Stimulated activated CD8-positive, alpha-beta memory T cell treated with anti-CD3 and anti-CD28 coated beads, Interleukin-12 subunit alpha, Interleukin-12 subunit beta, amount 100 ng/mL, for 4 hours (primary cell): ENCODE measurements at places on chromosomes 6 and 20.

GRCh38 chr6:118708055-118708454 lies 56.7 kb upstream of the CEP85L start:
- no peak for DNase-seq

GRCh38 chr6:3812596-3812995 lies 36.6 kb upstream of the FAM50B start:
- no peak for DNase-seq

GRCh38 chr20:19449051-19449450 lies 236.6 kb downstream of the SLC24A3 start:
- no peak for DNase-seq

- no peak for DNase-seq
Measured at GRCh38 chr6:114053791-114054190, 82.8 kb upstream of the HDAC2 start.

- no peak for DNase-seq
Measured at GRCh38 chr6:4295058-4295782, 159.8 kb upstream of the ECI2 start.
